Ammon's horn (tissue), 1 donor: ENCODE measurements at places on chromosomes 7 and 10.

DNA sequence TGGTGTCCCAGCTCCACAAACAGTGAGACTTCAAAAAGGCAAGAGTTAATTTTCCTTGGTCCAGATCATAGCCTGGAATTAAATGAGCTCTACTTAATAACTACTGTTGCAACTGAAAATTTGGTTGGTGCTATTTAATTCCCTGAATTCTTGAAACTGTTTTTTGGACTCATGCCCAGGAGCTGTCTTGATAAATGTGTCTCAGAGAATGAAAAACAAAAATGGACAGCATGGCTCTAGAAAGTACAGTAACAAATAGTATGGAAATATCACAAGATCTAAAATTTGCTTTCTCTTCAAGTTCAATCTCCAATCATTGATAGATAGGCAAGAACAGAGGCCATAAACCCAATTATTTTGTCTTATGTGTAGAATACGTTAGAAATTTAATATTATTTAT is 42.5 kb downstream of the CCDC71L start:
- no peak for DNase-seq

- no peak for DNase-seq
Observed at GRCh38 chr7:99121496-99122021, 22.3 kb downstream of the SMURF1 start.

GRCh38 chr10:91564026-91564425 is 68.8 kb downstream of the PPP1R3C start:
- no peak for DNase-seq

DNA sequence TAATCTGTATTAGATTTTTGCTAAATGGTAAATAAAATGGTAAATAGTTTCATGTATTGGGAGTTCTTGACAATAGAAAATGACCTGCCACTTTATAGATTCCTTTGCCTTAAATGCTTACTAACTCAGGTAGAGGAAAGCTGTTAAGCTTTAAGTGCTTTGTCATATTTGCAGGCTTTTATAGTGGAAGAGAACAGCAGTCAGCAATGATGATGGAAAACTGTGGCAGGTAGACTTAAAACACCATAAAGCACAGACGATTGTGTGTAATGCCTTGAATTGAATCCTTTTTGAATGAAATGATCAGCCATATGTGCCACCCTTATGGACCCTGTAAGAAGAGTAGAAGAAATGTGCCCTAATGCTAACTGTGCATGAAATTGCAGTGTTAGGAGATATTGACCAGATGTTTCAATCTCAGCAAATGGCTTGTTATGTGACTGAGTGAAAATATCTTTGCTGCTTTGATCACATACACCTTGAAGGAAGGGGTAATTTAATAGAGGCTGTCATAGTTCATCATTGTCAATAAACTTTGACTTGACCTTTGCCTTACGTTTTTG is 230.4 kb downstream of the ADK start:
- DNase-seq = no peak

DNA sequence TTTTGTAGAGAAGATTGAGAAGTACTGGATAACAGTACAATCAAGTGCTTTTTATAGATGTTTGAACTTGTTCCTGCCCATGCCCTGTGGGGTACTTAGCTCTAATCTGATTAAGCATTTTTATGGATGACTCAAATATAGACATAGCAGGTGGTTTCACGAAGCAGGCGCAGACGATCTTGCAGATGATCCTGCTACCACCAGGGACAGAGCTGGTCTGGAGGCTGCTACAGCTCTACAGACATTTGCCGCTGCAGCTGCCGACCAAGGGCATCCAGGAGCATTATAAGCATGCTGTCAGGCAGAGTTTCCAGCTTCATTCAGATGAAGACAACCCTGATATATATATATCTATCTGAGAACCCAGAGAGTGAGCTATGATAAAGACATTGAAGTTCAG is 650.4 kb downstream of the NXPH1 start:
- no peak for DNase-seq

DNA sequence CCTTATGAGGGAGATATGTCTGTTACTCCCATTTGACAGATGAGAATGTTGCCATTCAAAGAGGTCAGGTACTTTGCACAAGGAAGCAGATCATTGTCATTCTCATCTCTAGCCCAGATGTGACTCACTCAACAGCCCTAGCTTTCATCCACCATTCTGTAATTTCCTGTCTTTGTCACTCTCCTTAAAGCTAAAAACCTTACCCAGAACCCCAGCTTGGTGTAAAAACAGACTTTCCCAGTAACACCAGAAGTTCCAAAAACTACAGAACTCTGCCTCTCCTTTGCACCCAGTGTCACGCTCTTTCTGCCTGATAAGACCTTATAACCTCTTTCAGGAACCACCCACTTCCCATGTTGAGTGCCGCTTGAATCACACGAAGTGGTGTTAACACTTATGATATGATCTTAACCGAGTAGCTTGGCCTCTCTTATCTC is 89.1 kb upstream of the SP4 start:
- no peak for DNase-seq

DNA sequence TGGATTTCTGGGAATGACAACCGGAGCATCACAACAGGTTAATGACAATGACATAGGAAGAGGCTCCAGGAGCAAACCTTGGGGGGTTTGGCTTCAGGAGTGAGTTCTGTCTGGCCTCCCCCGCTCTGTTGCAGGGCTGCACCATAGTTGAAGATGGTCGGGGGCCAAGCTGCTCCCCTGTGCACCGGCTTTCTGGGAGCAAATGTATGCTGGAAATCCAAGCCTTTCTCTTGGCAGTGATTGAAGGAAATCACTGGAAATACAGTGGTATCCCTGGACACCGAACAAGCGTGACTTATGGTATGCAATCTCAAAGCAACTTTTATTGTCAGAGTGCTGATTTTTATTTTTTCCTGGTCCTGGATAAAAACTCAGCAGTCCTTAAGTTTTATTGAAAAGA is 251.9 kb upstream of the ZNF32 start:
- DNase-seq = no peak

DNA sequence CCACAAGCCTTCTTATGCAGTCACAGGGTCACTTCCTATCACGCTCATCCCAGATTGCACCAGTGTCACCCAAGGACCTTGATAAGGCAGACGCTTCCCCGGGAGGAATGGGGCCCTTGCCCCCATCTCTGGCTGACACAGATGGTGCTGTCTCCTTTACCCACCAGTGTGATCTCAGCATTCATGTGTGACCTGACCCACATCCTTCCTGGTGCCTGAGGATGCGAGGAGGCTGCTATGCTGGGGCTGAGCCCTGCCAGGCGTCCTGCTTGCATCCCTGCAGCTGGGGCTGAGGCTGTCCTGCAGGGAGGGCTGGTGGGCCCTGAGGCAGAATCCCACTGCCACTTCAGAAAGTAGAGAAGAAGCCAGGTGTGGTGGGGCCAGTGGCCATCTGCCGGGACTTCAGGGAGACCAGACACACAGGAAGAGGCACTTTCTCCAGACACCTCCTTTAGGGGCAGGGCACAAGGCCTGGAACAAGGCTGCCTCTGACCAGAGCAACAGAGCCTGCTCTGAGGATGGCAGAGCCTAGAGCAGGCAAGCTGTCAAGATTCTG is 35.3 kb downstream of the RASGEF1A start:
- no peak for DNase-seq

DNA sequence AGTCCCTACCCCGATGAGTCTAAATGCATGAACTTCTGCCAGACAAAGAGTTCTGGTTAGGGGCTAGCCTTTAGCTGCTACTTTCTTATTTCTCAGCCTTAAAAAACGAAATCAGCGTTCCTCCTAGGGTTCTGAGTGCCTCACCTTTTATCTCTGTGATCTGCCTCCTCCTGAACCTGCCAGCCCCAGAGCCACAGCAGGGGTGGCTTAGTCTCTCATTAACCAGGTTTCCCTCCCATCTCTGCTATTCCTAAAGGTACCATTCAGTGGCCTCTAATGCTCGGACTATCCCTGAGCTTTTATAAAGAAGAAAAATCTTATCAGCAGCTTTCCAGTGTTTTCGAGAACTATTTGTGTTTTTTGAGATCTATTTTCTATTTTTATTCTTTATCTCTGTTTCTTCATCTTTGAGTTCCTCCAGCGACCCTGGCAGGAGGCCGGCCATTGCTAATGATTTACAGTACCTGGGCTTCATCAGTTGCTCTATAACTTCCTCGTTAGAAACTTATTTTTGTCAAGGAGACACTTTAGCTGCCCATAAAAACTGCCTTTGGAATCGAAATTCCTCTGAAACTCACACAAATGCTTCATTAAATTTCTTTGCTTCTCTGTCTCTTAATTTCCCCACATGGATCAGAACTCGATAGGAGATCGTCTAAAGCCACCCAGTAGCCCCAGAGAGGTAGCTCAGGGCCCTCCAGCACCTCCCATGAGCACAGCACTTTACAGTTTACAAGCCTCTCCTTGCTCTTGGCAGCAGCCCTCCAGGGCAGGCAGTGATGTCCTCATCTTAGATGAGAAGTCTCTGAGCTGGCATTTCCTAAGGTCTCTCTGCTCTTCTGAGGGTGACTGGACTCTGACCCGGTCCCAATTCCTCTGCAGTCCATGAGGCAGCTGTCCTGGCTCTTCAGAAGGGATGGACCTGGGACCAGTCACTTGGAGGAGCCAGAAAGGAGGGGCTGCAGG is 149.1 kb downstream of the EBF3 start:
- no peak for DNase-seq

DNA sequence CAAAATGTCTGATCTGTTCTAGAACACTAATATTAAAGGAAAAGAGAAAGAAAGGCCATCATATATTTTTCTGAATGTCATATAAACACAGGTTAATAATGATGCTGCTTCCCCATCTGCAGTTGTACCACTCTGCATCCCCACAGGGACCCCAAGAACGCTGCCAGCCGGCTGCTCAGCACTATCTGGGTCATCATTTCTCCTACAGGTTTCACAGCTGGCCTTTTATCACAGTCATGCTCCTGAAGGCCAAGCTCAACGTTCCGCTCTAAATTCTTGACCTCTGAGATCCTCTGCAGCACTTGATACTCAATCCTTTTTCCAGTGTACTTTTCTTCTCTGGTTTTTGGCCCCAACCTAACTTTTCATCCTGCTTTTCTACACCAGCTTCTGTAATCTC is 4.8 kb downstream of the IDI1 start:
- DNase-seq = no peak

DNA sequence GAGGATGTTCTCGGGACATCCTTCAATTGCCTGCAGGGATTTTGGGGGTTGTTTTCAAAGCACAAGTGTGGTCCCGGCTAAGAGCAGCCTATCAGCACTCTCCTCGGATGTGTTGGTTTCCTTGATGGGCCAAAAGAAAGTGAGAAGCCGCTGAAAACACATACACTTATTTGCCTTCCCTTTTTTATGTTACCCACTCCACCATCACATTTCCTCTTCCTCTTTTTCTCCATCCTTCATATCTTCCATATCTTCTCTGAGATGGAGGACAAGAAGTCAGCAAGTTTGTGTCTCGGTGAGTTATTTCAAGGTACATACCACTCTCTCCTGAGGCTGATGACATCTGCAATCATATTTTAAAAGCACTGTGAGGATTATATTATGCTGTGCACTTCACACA is 64.0 kb downstream of the ZNF33B start:
- DNase-seq = no peak

GRCh38 chr10:44240584-44241205 is 144.2 kb downstream of the CXCL12 start:
- no peak for DNase-seq

GRCh38 chr7:87580636-87581035 is 20.0 kb downstream of the ABCB1 start:
- DNase-seq = no peak

GRCh38 chr10:96693431-96693830 is 26.9 kb downstream of the PIK3AP1 start:
- DNase-seq = no peak

GRCh38 chr10:69220041-69220451 is at the start of gene HKDC1:
Gene HKDC1, plus strand, starts transcription at chr10:69220332. Its CDS starts 104 bp downstream, at chr10:69220436.
- DNase-seq = no peak
